ENCODE measurements at places on chromosomes 7 and 10. TPM values are rescaled to one million over a fixed set of nuclear protein-coding genes. Genes with fewer than 3 reads are reported as not detected.

DNA sequence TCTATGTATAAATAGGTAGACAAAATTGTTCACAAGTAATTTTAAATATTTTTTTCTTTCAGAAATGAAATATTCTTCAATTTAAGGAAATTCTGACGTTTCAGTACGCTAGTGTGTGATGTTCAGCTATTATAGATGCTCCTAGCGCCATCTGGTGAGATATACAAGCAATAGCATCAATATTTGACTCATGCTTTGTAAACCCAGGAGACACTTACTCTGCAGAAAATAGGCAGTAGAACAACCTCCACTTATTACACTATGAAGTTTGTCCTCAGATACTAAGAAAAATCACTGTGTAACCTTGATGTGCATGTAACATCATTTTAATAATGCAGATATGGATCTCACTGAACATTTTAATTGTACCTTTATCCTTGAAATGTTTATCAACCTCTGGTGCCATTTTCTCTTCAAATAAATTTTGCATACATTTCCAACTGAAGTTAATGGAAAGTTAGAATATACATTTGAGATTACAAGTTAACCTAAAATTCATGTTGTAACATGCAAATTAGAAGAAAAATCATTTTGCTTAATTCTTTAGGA, 151.5 kb upstream of the FAM3C start:
- DNase-seq, result peak; percentile 79

GRCh38 chr10:96501985-96502384, 11.7 kb downstream of the TLL2 start:
- DNase-seq, result no peak

DNA sequence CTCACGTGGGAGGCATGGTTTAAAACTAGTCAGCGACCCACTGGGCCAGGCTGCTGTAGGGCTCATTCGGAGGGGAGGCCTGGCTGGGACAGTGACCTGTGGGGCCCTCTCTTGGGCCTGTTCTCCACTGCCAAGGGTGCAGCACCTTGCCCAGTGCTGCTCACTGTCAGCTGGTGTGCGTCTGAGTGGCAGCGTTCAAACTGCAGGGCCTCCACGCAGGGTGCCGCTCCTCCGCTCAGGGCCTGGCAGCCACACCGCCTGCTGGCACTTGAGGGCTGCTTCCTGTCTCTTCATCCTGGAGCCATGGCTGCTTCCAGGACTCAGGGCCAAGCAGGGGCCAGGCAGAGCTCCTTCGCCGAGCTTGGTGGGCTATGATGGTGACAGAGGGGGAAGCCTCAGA, 18.3 kb downstream of the ADAMTS14 start:
- no peak for DNase-seq

- DNase-seq, result peak; percentile 69
Measured at GRCh38 chr10:114357515-114357996, 46.7 kb downstream of the AFAP1L2 start.

- no peak for DNase-seq
Measured at GRCh38 chr7:87599336-87599735, 1.3 kb downstream of the ABCB1 start.

The KCP gene
- not detected for total RNA-seq

The H2AZ2 gene
- total RNA-seq, result 118 TPM

The MMP21 gene
- total RNA-seq, result not detected

All from fibroblast of villous mesenchyme (primary cell).